ENCODE measurements at places on chromosomes 4 and X.
A peak's percentile ranks its signal among the peaks of the same experiment; 100 is the strongest.

GRCh38 chrX:100905620-100906019 is 23.1 kb downstream of the XKRX start:
- no peak for DNase-seq

DNA sequence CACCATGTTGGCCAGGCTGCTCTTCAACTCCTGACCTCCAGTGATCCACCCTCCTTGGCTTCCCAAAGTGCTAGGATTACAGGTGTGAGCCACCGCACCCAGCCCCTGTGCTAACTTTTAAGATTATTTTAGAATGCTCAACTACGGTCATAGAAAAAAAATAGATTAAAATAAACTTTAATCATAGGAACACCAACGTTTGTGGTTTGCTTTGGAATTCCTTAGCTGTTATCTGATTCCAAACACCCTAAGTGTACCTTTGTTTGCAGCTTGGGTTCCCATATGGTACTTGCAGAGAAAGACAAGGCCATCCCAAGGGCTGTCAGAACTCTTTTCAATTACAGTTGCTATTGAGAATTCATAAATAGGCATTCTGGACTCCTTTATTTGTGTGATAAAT is 90.1 kb upstream of the EFHC2 start:
- no peak for DNase-seq

DNA sequence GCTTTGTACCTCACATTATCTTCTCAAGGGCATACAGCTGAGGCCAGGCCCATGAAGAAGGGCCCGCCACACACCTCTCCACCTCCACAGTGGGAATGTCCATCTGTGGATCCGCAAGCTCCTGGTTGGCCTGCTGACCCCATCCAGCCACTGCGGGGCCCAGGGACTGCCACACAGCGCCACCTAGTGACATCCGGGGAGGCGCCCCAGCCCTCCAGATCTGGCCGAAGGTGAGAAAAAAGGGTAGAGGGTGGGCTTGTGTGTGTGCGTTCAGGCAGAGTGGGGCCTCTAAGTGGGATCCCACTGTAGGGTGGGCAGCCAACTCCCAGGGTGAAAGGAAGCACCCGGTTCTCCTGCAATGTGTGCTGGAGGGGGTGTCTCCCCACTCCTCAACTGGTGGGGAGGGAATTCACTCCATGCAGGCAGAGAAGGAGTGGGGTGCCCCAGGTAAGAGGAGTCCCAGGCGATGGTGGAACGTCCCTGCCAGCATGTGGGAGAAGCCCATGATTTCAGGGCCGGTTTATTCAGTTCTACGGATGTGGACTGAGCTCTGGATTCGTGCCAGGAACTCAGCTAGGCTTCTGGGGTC is 117.3 kb downstream of the ENPP6 start:
- DNase-seq: peak; percentile 9

GRCh38 chr4:94372228-94372978 is 29.8 kb upstream of the HPGDS start:
- DNase-seq: no peak

- no peak for DNase-seq
These were observed 235.3 kb downstream of the AR start for GRCh38 chrX:67779099-67779498.

- no peak for DNase-seq
These were observed 188.7 kb downstream of the ANKRD50 start for GRCh38 chr4:124523816-124524215.

DNA sequence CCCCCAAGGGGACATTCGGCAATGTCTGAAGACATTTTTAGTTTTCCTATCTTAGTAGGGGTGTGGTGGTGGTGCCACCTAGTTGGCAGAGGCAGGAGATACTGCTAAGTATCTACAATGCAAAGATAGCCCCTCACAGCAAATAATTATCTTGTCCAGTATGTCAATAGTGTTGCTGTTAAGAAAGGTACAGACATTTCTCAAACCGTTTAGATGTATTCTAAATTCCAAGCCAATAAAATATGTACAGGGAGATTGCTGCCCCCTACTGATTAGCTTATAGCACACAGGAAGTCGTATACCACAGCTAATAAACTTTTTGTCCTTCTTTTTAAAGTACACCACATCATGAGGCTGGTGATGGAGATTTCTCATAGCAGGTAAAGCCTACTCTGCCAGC is 260.5 kb downstream of the TMA16 start:
- DNase-seq: no peak

GRCh38 chr4:138216272-138216867 is 25.8 kb downstream of the SLC7A11 start:
- DNase-seq: no peak

- DNase-seq: no peak
These were observed 2.7 kb downstream of the SMIM10L2A start for GRCh38 chrX:135424469-135424868.

DNA sequence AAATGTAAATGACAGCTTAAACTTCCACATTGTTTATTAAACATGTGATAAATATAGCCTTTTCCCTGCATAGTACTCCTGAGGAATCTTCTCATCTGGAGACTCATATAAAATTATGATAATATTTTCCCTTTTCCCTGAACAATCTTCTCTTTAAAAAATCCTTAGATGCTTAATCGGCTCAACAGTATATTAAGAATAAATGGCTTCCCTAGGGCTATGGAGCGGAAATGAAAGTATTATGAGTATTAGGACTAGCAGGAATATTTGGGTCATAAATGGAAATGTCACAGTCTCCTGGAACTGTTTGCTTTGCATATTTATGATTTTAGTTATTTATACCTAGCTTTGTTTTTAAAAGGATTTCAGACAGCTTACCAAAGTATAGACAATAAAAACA is 200.7 kb upstream of the PDE5A start:
- no peak for DNase-seq

- no peak for DNase-seq
These were observed 1699.2 kb upstream of the IGFBP7 start for GRCh38 chr4:58809366-58809765.

DNA sequence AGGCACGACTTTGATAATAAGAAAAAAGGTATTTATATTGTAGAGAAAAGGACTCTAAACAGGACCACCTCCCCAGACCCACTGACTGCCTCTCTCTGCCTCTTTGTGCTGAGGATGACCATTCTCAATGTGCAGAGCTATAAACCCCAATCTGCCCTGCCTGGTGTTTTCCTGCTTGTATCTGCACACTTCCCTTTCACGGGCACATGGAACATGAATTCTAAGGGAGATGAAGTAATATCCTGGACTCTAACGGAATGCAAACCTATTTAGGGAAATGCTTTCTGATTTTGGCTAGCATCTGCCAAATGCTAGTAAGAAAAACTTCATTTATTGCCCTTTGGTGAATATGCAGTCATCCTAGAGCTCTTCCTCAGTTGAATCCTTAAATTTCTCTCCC is 2.4 kb downstream of the DIPK2B start:
- no peak for DNase-seq

- DNase-seq: no peak
These were observed 12.4 kb upstream of the PACRGL start for GRCh38 chr4:20687864-20688263.

- DNase-seq: no peak
These were observed 34.0 kb downstream of the WDFY3 start for GRCh38 chr4:84932462-84932861.

DNA sequence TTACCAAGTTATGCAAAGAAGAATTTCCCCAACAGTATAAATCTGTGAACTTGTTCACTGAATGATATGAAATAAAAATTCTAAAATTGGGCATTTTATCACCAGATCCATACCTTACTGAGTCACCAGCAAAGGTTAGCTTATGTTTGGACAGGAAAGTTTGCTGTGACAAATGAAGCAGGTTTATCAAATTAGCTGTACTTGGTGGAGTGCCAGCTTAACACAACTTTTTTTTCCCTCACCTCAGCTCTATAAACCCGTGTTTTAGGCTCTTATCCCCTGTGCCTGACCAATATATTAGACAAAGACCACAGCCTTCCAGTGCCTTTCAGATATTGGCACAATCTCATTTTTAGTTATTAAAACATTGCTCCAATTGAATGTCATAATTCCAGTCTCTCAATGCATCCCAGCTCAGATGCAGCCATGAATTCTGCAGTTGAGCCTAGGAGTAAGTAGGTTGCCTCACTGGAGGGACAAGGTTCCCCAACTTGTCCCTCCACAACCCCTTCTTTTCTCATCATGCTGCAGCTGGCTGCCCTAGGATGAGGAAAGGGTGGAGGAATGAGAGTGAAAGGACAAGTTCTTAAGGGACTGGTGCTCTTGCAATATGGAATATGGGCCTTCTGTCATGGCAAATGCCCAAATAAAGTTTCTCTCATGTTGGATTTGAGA is 27.0 kb upstream of the PDGFC start:
- no peak for DNase-seq

DNA sequence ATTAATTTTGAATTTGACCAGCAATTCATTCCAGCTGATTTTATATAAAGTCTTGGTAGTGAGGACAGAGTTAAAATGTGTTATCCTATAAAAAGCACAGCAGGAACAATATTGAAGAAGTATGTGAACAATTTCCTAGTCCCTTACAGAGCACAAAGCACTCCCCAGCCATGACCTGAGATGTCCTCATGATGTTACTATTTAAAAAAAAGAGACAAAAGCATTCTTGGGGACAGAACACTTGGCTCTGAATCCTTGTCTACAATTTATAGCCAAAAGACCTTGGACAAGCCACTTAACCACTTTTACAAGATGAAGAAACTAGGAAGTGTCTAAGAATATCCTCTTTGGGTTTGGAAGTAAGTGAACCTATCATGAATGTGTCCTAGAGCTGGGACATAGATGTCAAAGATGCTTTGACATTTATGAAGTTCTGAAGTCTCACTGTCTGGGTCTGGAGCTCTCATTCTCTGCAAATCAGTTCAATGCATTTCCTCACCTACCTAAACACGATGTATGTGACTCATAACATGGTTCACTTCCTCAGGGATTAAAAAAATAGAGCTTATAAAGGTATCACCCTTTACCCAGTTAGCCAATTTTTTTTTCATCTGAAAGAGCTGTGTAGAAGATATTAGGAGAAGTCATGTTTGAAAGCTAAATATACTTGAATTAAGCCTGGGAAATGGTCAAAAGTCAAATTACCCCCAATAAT is 61.4 kb downstream of the IGFBP7 start:
- DNase-seq: no peak

DNA sequence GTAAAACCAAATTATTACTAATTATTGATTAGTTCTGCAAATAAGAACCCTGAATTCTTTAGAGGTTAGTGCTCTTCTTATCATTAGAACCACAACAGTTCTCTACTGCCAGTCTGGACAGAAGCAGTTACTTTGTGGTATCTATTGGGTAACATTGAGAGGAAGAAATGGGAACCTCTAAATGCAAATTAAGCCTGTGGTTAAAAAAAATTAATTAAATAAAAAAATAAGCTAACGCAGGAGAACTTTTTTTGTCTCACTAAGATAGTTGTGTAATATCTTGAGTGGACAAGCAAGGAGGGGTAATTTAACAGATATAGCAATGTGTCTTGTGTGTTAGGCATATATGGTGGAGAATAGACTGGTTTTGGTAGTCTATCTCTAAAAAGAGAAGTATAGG is 32.9 kb upstream of the TET2 start:
- no peak for DNase-seq

GRCh38 chrX:119036107-119037029 is 36.4 kb upstream of the CT47C1 start:
- no peak for DNase-seq

GRCh38 chr4:75344915-75345314 is 169.3 kb downstream of the RCHY1 start:
- no peak for DNase-seq

- no peak for DNase-seq
These were observed 762.8 kb upstream of the INTU start for GRCh38 chr4:126869967-126870366.

DNA sequence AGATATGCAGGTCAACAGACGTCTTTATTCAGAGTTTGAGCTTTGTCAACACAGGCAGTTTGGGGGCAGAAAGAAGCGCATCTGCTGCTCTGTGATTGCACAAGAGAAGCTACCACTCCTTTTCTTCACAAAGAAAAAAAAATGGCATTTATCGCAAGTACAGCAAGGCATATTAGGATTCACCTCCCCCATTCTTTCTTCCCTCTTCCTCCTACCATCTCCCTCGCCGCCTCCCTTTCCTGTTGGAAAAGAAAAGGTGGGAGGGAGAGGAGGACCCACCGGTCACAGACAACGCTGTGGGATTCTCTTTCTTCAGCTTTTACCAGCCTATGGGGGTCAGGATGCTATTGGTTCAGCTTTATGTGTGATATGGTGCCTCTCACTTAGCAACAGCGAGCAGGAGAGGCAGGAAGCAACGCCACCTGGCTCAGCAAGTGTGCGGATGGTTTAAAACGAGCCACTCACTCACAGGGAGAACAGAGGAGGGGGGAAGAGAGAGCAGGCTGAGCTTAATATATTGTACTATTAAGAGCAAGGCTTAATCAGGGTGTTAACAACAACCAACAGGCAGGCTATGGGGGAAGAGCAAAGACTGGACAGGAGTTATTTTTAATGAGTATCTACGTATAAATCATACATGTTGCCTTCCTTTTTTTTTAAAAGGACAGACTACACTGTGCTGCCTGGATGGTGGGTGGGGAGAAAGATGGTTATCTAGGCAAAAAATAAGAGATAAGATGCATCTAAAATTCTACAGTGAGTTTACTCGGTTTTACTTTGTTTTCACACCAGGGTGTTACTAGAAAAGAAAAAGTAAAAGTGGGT is 104.7 kb downstream of the MAML3 start:
- DNase-seq: peak; percentile 33

DNA sequence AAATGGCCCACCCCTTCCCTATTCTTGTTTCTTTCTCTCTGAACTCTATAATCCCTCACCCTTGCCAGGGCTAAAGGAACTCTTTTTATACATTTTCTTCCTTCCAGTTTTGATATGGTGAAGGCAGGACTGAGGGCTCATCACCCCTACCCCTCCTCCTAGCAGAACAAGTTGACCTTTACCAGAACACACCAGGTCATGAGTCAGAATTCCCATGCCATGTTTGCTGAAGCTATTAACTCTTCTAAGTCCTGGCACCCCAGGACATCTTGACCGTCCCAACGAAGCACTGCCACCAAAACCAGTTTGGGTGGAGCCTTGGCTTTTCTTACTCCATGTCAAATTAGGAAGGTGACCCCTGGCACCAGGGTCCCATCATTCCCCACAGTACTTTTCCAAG is 57.5 kb upstream of the DYNLT3 start:
- no peak for DNase-seq

DNA sequence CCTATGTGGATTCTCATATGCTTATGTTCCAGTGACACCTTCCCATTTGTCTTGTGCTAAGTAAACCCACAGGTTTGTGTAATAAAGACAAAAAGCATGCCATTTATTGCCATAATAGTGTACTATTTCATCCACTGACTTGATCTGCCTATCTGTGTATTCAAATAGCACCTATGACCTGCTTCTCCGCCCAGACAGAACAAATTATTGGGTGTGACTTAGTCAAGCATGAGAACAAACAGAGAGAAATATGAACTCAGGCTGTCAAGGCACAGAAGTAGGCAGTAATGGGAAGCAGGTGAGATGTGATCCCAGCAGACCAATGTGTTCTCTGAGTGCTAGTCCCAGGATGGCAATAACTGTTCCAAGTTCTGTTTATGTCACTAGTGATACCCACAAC is 25.4 kb downstream of the ELOVL6 start:
- no peak for DNase-seq

Measured in T-helper 2 cell treated with Interferon-gamma antibody and Interleukin-4, amounts not matched to agents 5 μg/mL and 100 μg/mL, for 36 hours (primary cell).